ENCODE measurements at places on chromosomes 1 and 21.

- DNase-seq, result no peak
These were observed 596 bp downstream of the TOR3A start for GRCh38 chr1:179082333-179082998.

GRCh38 chr1:42740851-42741580 lies 980 bp upstream of the CLDN19 start:
- DNase-seq, result no peak

DNA sequence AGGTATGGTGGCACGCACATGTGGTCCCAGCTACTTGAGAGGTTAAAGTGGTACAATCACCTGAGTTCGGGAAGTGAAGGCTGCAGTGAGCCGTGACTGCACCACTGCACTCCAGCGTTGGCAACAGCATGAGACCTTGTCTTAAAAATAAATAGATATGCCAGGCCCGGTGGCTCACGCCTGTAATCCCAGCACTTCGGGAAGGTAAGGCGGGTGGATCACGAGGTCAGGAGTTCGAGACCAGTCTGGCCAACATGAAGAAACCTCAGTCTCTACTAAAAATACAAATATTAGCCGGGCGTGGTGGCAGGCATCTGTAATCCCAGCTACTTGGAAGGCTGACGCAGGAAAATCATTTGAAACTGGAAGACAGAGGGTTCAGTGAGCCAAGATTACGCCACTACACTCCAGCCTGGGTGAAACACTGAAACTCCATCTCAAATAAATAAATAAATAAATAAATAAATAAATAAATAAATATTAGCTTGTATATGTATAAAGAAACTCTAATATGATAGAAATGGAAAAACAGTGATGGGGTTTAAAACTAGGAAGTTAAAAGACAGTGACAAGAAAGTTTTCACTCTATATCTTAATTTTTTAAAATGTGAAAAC lies 18.8 kb downstream of the GATAD2B start:
- no peak for DNase-seq

DNA sequence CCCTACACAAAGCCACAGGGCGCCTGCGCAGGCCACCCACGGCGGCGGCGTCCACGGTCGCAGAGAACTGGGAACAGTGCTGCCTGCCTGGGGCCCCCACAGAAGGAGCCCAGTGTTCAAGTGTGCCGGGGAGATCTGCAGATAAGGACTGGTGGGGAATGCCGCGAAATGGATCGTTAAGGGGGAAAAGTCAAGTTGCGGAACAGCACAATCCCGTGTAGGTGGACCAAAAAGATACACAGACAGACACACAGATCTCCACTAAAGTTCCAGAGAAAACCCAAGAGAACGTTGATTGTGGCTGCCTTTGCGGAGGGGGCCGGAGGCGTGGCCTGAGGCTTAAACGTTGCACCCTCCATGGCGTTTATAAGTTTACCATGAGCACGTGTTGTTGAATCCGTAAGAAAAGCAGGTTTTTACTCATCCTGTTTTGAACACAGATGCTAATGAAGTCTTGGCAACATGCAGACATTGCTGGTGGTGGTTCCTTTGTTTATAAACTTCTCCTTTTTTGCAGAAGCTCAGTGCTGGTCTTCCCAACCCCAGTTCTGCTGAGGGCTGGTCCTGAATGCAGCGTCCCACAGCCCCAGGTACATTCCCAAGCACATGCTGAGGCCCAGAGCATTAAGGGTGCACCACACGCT lies 4.1 kb downstream of the SPATC1L start:
- DNase-seq, result no peak

- no peak for DNase-seq
These were observed 325.8 kb downstream of the AJAP1 start for GRCh38 chr1:4980211-4980610.

DNA sequence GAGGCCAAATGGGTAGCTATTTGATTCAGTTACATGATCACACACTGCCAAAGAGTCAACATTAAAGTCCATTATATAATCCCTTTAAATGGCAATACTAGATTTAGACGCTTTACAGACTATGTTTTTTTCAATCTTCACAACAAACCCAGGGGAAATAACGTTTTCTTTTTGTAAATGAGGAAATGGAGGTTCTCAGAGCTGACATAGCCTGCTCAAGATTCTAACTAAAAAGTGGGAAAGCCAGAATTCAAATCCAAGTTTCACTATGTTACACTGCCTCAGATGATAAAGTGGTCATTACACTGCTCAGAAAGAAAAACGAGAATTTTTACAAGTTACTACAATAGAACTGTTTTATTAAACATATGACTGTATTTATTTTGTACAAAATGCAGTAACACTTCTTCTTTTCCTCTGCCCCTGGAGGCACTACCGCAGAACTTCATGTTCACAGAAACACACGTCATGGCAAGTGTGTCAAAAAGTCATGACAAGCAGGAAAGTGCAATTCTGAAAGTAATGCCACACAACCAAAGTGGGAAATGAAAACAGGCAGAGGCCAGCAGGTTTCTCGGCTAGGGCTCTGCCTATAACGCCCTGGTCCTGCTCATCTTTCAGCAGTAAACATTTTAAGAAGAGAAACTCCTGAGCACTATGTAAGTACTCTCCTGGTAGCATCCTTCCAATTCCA lies 19.0 kb downstream of the THEMIS2 start:
- no peak for DNase-seq

- no peak for DNase-seq
These were observed 75.8 kb downstream of the CTH start for GRCh38 chr1:70486676-70487458.

DNA sequence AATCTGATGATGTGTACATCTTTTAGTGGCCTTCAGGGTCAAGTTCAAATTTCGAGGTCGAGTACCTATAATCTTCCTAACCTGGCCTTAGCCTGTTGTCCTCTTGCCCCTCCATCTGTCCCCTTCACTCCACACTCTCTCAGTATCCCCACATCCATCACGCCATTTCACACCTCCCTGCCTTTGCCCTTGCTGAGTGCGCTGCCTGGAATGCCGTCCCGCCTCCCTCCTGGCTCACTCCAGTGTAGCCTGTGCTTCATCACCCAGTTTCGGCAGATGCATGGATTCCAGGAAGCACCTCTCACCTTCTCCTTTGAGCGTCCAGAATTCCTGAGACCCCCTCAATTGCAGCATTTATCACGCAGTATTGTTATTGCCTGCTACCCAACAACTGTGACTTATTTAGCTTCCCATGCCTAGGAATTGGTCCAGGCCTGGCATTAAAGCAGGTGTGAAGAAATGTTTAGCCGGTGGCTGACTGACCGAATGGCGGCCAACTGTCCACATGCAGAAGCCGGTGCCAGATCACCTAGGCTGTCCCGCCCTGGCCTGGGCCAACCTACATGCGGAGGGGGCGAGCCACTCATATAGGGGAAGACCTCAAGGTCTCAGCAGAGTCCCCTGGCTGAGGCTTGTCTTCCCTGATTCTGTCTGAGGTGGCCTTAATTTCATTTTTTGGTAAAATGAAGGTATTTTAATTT lies 34.5 kb downstream of the MYOM3 start:
- no peak for DNase-seq

DNA sequence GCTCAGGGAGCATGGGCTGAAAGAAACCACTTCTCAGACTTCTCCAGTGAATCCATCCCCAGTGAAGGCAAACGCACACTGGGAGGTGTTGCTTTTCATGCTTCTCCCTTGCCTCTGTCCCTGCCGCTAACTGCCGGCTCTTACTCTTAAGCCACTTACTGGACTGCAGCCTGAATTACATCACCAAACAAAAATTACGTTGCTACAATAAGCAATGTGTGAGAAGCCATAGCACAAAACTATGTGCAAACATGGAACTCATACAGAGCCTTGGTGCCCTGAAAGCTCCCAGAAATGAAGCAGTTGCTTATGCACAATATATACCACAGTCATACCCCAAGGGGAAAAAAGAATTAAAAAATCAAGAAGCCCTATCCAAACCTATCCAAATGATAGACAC lies 375.2 kb downstream of the KCNH1 start:
- no peak for DNase-seq

DNA sequence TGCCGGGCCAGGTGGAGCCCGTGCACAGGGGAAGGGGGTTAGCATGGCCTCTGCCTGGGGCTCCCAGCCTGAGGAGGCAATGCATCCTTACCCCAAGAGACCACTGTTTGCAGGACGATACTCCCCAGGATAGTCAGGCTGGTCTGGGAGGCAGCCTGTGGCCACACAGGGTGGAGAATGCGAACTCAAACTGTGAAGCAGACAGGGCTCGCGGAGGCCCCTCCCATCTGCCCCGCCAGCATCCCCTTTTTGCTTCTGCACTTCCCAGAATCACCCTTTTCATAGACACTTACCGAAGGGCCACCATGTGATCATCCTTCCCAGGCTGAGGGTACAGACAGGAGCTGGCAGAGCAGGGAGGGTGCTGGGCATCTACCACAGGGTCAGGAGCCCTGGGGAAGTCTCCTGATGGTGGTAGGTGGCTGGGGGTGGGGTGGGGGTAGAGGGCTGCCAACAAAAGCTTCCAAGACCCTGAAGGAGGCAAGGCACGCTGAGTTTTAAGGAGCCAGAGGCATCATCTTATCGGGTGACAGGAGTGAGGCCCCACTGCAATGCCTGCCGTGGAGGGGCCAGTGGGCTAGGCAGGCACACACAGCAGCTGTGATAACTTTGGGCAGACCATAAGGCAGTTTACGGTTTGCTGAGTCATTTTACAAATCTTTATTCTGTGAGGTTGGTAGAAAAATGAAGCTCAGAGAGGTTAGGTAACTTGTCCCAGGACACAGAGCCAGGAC lies 31.3 kb upstream of the BTG2 start:
- no peak for DNase-seq

DNA sequence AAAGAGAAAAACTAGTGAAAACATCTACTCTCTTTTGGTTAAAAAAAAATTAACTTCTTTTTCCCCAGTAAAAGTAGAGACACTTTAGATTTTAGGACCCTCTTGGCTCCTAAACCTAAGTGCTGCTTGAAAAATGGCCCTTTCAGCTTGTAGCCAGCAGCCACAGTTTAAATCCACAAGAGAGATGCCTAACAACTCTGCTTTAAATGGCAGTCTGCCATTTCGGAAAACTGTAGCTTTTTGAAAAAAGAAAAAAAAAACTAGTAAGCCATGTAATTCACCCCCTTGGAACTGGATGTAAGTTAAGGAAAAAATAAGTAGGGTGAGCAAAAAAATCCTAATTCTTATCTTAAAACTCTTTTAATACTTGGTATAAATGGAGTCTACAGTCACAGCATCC lies 56.0 kb downstream of the LHX9 start:
- no peak for DNase-seq

DNA sequence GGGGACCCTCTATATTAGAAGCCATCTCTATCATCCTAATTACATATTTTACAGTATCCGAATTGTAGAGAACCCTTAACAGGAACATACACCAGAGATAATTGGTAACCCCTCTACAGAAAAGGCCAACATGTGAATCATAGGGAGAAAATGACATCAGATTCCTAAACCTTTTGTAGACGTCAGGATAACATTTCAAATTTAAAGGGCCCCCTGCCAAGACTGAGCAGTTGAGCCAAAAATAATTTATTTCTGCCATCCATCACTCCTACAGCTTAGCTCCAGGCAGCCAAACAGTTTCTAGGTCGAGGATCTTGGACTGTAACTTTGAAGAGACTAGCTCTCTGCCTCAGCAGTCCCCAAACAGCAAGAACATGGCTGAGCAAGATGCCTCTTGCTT lies 21.2 kb downstream of the ZNF697 start:
- no peak for DNase-seq

DNA sequence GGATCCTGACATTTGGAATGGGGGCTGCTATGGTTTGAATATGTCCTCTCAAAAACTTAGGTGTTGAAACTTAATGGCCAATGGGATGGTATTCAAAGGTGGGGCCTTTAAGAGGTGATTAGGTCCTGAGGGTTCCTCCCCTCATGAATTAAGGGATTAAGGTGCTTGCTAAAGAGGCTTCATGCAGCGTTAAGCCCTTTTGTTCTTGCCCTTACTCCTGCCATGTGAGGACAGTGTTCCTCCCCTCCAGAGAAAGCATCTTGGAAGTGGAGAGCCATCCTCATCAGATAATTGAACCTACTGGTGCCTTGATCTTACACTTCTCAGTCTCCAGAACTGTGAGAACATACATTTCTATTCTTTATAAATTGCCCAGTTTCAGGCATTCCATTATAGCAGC lies 146.6 kb downstream of the KCNJ6 start:
- DNase-seq, result no peak

- no peak for DNase-seq
These were observed 6.2 kb upstream of the MAPKAPK2 start for GRCh38 chr1:206678490-206678889.

GRCh38 chr1:30375156-30375555 lies 348.2 kb downstream of the MATN1 start:
- no peak for DNase-seq

- no peak for DNase-seq
These were observed 380.3 kb downstream of the PLPP3 start for GRCh38 chr1:56199061-56199460.

DNA sequence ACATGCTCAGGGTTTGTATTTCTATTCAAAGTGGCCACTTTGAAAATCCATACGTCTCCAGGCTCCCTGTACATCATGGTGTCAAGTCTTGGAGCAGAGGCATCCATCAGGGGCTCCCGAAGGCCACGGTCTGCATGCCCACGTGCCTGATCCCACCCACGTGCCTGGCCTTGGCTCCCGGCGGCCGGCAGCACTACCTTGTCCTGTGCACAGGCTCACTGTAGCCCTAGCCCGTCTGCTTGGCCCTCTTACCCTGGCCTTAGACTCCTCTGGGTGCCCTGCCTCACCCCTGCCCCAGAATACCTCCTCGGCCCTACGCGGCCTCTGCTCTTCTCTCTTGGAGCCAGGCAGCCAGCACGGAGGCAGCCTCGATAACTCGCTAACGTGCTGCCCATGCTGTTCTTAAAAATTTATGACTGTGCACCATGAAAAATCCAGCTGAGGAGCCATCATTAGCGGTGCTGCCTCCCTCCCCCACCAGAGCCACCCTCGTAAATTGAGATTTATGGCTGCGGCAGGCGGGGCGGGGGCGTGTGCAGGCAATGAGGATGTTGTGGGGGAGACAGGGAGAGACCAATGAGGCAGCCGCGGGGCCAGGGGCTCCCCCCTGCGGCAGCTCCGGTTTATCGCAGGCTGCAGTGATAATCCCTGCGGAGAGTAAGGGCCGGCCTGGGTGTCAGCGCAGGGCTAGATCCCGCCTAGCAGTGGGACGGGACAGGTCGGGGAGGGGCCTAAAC lies 24.6 kb downstream of the DMAP1 start:
- no peak for DNase-seq

- no peak for DNase-seq
These were observed 12.6 kb upstream of the OR6N2 start for GRCh38 chr1:158793604-158794003.

DNA sequence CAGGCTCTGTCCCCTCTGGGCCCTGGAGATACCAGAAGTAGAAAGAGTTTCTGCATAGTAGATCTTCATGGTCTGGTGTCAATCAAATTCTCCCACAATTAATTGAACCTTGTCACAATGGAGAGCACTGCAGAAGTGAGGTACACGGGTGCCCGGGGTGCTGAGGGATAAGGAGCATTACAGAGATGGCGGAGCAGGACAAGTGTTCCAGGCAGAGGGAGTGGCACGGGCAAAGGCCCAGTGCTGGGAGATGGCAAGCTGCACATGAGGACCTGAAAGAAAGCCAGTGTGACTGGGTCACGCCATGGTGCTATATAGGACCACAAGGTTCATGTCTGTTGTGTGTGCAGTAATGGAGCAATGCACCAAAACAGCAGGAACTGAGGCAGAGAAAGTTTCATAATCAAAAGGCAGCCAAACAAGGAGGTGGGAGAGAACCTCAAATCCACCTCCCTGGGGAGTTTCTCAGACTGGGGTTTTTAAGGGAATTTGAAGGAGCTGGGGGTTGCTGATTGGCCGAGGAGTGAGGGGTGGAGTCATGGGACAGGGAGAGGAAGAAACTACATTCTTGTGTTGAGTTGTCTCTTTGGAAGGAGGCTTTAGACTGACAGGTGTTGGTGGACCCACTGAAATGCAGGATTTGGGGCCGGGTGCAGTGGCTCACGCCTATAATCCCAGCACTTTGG lies 27.7 kb downstream of the ACOT11 start:
- no peak for DNase-seq
